Naive thymus-derived CD8-positive, alpha-beta T cell (primary cell): ENCODE measurements at places on chromosomes 5 and 9.

DNA sequence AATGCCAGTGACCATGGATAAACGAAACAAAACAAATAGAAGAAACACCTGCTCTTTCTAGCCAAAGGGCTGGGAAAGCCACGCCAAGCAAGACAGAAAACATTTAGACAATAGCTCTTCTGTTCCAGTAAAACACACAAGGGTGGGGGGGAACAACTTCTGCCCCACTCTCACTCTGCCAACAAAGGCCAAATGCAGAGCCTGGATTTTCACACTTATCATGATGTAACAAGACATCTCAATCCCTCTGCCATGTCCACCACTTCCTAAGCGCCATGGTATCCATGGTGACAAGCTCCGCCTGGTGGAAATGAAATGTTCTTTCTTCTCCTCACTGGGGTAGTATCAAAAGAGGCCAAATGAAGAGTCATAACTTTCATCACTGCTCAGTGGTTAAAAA, 60.6 kb downstream of the DRD1 start:
- no peak for DNase-seq

DNA sequence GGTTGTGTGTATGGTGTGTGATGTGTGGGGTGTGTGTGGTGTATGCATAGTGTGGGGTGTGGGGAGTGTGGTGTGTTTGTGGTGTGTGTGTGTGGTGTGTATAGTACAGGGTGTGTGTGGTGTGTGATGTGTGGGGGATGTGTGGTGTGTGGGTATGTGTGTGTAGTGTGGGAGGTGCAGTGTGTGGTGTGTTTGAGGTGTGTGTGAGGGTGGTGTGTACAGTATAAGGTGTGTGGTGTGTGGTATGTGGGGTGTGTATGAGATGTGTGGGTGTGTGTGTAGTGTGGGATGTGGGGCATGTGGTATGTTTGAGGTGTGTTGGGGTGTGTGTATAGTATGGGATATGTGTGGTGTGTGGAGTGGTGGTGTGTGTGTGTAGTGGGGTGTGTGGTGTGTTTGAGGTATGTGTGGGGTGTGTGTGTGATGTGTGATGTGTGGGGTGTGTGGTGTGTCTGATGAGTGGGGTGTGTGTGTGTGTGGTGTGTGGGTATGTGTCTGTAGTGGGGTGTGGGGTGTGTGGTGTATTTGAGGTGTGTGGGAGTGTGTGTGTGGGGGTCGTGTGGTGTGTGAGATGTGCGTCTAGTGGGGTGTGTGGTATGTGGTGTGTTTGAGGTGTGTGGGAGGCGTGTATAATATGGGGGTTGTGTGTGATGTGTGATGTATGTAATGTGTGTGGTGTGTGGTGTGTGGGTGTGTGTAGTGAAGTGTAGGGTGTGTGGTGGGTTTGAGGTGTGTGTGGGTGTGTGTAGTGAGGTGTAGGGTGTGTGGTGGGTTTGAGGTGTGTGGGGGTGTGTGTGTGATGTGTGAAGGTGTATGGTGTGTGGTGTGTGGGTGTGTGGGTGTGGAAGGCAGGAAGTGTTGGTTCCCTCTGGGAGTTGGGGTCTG, 8.6 kb downstream of the ECSCR start:
- DNase-seq: peak; percentile 61

DNA sequence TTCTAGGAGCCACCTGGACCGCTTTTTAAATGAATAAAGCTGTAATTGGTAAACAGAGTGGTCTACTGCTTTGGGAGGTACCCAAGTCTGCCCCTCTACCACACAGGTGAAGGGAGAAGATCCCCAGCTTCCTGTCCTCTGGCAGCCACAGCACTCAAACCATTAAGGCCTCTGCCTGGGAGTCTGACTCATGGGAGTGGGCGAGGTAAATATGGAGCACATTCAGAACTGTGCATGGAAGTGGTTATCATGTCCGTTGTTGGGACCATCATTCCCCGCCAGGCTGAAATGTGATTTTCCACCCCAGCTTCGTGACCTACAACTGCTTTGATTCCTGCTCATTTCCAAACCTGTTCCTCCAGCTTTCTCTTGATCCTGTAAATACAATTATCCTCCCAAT, 59.5 kb upstream of the ALDH1B1 start:
- no peak for DNase-seq

DNA sequence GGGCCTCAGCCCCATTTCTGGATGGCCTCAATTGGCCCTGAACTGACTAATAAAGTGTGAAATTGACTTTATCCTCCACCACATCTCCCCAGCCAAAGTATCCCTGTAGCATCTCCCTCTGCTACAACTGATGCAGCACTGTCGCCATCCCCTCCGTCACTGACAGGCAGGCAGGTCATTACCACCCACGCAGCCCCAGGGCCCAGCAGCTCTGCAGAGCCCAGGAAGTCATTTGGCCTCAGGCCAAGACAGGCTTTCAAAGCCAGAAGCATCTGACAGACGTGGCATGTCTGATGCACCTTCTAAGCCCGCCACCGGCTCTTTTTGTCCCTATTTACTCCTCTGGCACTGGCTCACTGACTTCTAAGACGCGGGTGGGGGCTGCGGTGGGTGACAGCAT, 65.3 kb downstream of the ARHGEF37 start:
- DNase-seq: peak; percentile 49

DNA sequence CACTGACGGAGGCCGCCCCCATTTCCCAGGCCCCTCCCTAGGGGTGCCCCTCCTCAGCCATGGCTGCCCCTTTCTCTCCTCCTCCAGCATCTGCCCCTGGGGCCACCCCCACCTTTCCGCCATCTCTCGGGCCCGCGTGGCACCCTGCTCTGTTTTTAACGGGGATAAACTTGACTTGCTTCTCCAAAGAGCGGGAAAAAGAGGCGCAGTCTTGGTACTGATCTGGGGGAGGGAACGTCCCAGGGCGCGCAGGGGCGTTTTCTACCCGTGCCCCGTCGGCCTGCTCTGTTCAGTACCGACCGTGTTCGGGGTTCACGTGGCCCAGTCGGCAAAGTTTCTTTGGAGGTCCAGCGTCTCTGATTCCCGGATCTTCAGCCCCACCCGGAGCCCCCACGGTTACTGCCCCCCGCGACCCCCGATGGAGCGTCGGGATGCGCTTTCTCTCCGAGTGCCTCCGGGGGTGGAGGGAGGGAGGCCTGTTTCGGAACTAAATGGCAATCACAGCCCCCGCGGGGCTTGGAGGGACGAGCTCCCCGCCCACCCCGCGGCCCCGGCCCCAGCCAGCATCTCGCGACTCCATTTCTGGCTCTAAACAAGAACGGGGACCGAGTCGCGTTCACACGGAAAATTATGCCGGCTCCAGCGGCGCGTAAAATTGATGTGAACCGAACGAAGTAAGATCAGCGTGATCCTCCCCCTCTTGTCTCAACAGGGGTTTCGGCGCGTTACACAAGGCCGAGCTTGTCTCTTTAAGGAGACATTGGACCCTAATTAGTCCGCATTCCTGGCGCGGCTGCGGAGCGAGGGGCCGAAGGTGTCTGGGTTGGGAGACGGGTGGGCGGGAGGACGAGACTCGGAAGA, 1.1 kb upstream of the TLE4 start:
- DNase-seq: peak; percentile 14
